ENCODE measurements at places on chromosomes 2 and 18.

DNA sequence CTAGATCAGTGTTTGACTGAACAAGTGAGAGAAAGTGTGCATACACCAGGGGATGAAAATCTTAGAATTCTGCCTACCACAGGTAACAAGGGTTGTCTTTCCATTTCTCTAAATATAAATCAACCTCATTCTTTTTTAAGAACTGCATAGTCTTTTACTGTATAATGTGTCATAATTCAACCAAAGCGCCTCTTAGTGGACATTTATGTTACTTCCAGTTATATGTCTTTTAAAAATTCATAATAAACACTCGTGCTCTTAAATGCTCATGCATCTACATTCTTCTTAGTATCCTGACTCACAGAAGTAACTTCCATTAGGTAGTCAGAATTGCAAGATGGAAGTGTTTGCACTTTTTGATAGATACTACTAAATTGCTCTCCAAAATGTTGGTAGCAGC is 76.2 kb downstream of the CHRNA1 start:
- DNase-seq = peak; percentile 33

DNA sequence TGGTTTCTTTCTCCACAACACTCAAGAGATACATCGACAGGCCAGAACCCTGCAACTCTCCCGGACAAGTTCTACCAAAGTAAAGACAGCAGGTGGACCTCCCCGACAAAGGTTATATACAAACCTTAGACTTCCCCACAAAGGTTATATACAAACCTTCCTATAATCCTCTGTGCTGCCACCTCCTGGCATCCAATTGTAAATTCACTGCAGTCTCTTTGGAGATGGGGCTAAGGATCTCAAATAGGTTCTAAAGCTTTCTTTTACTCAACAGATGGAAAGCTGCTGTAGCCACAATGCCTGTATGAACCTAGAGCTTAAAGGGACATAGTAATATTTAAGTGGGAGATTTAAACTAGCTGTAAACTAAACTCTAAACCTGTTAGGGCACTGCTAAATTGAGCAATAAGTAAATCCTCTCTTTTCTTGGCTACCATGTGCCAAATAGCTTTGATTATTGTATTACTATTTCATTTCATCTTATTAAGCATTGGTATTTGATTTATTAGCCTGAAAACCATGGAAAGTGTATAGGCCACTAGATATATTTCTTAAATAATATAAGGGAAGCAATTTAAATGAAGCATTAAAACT is 9.8 kb upstream of the MREG start:
- DNase-seq = peak; percentile 49

GRCh38 chr2:20391951-20392699 is 41.5 kb upstream of the PUM2 start:
- no peak for DNase-seq

DNA sequence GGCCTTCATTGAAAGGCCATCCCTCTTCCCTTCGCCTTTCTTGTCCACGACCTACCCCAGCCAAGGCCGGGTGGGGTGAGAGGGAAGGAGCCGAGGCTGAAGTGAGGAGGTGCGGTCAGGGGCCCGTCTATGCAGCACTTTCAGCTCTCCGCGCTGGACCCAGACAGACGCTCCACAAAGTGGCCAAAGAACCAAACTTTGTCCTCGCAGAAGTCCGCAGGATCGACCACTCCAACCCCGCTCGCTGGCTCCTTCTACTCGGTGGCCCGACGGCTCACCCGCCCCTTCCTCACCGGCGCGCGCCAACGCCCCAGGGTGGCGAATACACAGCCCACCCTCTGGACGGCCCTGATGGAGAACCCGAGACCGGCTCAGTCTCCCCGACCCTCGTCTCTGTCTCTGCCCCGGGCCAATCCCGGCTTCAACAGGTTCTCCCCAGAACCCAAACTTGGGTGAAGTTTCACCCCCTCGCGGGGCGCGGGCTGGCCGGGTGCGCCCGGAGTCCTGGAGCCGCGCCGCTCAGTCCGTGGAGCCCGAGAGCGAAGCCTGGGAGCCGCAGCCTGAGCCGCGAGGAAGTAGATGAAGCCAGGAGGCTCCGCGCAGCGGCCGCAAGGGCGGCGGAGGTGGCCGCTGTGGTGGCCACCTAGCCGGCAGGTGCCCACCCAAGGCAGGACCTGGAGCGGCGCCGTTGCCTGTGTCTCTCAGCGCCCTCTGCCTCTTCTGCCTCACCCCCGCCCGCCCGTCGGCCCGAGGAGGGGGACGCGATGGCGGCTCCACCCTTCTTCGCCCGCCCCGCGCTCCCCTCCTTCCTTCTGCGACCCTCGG is 26.7 kb upstream of the ALPP start:
- DNase-seq = no peak

- no peak for DNase-seq
These were observed 166.8 kb upstream of the ID2 start for GRCh38 chr2:8514796-8515758.

DNA sequence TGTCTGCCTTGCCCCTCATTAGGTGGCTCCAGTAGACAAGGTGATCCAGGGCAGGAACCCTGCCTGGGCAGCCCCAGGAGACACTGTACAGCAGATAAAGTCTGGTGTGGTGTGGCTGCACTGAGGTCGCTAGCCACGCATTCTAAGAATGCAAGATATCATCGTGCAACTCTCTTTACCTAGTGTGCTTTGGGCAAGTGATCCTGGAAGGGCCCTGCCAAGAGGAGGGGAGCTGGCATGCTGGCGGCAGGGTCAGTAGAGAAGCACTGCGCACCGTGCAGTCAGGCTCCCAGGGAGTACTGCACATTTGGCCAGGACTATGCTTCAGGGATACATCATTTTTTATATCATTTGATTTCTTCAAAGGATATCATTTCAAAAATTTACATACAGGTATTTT is 195.3 kb upstream of the SMAD2 start:
- DNase-seq = no peak

GRCh38 chr2:47528874-47529273 is 125.9 kb downstream of the MSH2 start:
- DNase-seq = no peak

DNA sequence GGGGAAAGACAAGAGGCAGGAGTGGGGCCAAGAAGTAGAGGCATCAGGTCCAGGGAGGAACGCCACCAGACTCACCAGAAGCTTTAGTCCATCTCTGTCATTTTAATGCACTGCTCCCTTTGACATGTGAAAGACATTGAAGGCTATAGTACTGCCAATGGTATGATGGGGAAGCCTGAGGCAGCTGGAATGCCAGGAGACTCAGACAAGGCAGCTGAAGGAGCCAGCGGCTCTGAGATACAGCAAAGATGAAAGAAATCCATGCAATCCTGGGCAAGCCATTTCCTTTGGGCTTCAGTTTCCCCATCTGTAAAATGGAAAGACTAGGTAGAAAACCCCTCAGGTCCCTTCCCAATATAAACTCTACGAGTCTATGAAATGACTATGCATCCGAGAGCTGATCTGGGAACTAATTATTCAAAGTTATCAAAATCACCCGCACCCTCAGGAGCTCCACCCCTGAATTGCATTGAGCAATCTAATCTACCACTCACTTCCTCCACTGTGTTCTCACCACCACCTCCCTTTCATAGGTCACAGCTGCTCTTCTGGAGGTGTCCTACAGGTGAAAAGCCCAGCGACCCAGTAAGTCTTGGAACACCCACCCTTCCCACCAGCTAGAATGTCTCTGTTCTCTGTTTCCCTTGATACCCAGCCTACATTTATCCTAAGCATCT is 3.1 kb downstream of the CXCR2 start:
- no peak for DNase-seq

DNA sequence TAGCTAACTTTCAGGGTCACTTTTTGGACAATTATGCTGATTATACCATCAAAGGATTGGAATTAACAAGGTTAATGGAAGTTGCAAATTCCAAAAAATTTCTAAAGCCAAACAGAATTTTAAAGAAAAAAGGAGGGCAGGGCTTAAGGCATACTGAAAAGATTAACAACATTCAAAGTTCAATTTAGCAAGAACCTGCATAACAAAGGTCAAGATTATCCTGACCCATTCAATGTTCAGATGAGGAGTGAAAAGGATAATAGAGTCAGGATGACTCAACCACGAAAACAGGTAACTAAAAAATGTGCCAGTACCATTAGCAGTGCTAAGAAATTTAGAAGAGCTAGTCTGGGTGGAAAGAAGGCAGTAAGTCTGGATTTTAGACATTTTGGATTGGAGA is 139.8 kb upstream of the HNMT start:
- no peak for DNase-seq

DNA sequence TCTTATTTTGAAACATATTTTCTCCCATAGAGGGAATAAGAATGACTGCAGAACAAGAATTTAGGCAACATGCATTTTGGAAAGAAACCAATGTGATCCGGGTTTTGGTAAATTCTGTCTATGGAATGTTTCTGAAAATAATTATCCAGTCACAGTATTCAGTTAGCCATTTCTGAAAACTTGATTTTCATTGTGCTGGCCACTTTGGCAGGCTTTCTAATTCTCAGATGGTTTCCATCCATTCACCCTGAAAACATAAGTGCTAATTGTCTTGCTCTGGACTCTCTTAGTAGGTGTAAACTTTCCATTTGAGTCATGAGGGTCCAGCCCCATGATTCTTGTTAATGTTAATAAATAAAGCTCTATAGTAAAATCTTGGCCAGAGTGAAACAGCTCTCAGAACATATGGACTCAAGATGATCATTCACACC is 176.5 kb downstream of the RBM43 start:
- no peak for DNase-seq

DNA sequence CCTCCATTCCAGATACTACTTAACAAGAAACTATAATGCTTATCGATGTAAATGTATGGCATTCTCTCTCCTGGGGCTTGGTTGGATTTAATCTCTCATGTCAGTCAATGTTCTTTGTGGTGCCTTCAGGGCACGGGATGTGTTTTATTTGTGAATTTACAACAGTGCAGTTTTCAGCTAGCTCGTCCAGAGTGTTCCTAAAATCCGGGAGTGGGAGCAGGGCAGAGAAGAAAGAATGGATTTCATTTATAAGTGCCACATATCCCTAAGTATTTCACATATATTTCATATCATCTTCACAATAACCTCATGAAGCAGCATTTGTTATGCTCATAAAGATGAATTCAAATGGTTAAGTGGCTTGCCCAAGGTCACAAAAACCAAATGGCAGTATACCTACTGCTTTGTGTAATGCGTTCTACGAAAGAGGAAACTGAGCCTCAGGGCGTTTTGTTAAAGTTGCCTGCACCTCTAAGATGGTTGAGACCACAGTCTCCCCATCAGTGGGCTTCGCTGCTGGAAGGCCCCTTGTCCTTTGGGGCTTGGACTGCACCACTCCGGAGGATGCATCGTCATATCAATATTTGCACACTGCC is 134.7 kb upstream of the MGAT5 start:
- DNase-seq = no peak

DNA sequence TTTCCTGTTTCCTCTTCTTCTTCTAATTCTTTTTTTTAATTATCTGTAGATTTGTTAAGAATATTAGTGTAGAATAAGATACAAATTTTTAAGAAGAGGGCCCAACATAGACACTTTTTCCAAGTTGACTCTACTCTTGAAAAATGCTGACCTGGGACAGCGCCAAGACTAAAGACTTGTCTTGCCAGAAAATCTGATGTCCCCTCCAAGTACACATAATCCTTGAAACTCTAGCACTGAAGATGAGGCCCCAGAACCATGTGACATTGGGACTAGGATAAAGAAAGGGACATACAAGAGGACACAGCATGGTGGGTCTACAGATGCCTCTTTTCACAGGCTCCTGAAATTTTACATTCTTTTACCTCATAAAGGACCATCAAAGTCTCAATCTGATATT is 271.6 kb upstream of the SESTD1 start:
- no peak for DNase-seq

DNA sequence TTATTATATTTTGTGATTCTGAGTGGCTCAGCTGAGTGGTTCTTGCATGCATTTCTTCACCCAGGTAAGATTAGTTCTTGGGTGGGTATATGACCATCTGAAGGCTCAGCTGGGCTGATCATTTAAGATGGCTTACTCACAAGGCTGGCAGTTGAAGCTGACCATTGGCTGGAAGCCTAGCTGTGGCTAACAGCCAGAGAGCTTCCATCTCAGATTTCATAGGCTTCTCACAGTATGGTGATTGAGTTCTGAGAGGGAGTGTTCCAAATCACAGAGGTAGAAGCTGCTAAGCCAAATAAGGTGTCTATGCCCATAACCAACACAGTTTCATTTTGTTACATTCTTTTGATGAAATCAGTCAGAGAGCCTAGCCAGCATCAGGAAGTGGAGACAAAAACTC is 117.4 kb upstream of the RPRM start:
- no peak for DNase-seq

DNA sequence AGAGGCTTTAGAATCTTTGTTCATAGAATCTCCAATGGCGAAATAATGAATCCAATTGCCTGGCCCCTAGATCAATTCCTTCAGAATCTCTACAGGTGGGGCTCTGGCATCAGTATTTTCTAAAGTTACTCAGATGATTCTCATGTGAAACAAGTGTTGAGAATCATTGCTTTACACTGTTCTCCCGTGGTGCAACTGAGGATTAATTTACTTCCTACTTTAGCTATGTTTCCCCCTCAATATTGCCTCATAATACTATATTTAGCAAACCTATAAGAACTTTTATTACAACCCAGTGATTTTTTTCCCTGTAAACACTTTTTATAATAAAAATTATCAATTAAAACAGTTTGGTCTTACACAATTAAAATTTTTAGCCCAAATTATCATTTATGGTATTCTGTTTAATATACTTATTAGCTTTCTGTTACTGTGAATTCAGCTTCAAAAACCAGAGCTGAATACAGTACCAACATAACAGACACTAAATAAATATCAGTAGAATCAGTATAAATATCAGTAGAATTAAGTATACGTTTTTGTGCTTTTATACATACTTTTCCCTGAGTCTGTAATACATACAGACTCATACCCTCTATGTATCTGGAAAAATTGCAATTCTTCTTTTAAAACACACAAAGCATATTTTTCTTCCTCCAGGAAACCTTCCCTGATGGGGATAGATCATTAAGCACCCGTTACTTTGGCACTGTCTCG is 20.8 kb downstream of the SLC38A11 start:
- DNase-seq = no peak

GRCh38 chr2:49153252-49153651 is 1.1 kb downstream of the FSHR start:
- no peak for DNase-seq

DNA sequence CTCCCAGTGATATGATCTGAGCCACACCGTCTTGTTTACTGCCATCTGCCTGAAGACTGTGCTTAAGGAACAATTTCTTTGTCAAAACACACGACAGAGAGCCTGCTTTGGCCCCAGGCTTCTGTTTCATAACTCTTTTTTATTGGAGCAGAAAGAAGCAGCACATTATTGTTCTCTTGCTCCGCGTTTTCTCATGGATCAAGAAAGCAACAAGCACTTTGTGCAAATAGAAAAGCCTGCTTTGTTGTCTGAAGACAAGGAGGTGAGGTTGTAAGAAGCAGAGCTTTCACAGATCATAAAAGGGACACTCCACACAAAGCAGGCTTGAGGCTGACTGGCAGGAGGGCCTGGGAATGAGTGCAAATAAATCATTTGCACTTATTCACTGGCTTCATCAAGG is 118.3 kb upstream of the FAM136A start:
- no peak for DNase-seq

DNA sequence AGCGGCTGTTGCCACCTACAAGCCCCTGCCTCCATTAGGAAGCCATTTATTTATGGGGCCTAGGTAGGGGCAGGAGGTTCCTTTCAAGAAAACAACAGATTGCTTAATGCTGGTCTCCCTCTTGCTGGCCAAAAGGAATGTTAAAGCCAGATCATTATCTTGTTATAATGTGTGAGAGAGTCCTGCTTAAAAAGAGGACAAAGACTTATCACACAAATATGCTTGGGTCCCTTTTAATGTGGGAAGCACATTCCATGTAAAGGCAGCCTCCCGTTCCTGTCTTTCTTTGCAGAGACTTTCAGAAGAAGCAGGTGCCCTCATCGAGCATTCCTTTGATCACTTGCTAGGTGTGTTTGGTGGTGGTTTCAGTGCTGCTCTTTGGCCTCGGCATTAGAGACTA is 76.4 kb downstream of the AGAP1 start:
- no peak for DNase-seq

Measured in NCI-H460 (cell line).